ENCODE measurements at places on chromosomes 1 and 21.

DNA sequence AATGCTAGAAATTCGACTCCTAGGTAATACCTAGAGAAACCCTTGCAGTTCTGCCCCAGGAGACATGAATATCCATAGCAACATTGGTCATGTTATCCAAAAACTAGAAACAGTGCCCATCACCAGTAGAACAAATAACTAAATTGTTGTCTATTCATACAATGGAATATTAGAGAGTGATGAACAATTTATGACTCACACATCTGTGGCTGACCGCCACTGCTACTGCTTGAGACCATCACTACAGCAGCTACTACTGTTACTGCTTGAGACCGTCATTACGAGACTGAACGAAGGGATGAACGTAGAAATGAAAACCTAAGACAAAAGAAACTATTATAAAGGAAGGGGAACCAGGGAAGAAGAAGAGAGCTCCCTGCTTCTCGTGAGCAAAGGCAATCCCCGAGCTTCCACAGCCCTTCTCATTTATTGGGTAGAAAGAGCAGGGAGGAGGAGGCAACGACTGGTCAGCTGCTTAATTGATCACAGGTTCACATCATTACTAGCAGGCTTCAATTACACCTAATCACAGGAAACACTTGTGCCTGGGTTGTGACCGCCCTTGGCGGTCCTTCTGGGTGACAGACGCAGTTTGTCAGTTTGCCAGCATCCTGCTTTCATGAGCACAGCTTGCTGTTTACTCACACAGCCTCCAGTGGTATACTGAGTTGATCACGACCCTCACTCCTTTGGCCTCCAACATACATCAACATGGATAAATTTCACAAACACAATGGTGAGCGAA lies 14.1 kb upstream of the PADI4 start:
- no peak for DNase-seq

DNA sequence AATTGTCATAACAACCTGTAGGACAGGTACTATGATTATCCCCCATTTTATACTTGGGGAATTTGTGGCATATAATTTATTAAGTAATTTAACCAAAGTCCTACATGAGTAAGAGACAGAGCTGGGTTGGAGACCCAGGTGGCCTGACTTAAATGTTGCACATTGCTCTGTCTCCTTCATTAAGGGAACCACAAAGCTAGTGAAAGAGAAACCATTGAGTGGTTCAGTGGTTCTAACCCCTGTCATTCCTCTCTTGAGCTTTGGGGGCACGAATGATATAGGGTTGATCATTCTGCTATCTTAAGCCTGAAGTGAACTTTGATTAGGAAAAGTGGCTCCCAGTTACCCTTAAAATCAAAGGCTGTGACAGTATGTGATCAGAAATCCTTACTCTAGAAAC lies 5.3 kb upstream of the MAP3K7CL start:
- DNase-seq = no peak

- no peak for DNase-seq
Measured at GRCh38 chr1:163401211-163401610, 79.5 kb downstream of the NUF2 start.

DNA sequence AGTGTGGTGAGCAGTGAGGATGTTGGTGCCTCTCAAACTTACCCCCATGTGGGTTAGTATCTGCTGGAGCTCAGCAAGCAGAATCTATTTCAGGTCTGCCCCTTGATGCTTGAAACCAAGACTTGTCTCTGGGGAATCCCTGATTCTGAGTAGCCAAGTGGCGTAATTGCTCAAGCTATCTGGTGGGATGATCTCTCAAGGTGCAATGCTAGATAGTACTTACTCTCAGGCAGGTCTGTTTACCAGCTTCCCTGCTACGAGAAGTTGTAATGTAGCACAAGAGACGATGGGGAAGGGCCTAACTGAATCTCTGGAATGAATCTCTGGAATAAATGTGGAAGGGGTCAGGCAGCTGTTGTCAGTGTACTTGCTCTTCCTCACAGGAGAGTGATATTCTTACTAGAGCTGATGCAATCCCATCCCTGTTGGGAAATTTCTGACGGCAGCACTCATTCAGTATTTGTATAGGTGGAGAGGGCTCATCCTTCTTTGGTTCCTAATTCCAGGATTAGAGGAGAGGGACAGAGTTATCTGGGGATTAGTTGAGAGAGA lies 65.4 kb downstream of the MACF1 start:
- no peak for DNase-seq

DNA sequence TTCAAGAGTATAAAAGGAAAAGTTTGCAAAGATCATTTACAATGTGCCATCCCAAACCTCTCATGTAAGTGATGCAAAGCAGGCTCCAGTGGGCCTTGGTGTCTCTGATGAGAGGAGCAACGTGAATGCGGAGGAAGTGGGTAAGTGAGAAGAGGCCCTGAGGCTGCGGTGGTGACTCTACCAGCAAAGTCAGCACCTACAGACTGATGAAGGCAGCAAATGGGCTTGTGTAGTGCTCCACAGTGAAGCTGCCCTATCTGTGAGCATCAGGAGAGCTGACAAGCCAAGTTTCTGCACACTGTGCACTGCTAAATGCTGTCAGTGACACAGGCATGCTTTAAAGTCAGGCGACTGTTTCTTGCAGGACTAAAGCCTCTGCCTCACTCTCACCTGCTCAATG lies 15.6 kb upstream of the RAP1A start:
- DNase-seq = no peak

- DNase-seq = no peak
Measured at GRCh38 chr1:186865857-186866256, 37.1 kb downstream of the PLA2G4A start.

DNA sequence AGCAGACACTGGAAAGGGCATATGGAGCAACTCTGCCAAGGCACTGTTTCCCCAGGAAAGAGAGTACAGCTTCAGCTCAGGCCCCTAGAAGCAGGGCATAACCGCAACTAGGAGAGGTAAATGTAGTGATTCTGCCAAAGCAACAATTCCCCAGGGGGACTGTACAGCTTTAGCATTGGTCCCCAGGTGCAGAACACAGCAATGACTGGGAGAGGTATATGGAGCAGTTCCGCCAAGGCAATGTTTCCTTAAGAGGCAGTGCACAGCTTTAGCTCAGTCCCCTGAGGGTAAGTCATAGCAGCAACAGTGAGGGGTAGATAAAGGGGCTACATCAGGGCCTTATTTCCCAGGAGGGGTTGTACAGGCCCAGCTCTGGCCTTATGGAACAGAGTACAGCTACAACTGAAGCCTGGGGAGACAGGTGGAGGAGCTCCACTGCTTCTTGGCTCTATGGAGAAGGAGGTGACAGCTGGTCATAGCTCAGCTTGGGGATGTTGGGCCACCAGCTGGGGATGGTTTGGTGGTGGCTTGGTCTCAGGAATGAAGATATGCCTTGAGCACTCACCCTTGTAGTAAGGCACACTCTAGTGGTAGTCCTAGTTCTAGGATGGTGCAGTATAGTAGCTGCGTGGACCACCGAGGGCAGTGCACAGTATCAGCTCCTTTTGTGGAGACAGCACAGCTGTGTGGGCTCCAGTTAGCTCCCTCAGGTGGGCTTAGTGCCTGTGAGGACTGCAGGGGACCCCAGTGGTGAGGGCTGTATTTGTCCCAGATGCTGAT lies 582.7 kb downstream of the PTPRC start:
- DNase-seq = no peak

- no peak for DNase-seq
Measured at GRCh38 chr21:33817138-33817537, 98.5 kb downstream of the ATP5PO start.

GRCh38 chr1:236141447-236142252 lies 689 bp upstream of the GPR137B start:
- DNase-seq = no peak

DNA sequence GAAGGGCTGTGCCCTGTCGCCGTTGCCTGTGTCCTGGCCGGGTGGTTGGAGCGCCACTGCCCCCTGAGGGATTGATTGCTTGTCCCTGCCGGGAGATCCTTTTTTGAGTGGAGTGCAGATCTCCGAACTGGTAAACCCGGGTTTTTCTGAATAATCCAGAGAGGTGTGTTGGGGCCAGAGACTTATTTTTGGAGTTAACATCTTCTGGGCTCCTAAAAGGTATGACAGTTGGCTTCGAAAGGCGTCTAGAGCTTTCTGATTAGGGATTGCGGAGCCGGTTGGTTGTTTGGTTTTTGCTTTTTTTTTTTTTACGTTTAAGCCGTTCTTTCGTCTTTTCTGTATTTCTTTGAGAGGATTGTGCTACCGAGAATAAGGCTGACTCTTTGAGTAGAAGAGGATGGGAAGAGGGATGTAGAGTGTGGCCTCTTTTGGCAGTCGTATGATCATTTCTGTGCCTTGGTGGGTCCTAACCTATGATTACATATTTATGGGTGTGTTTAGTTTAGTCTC lies 756 bp downstream of the RLF start:
- DNase-seq = no peak

DNA sequence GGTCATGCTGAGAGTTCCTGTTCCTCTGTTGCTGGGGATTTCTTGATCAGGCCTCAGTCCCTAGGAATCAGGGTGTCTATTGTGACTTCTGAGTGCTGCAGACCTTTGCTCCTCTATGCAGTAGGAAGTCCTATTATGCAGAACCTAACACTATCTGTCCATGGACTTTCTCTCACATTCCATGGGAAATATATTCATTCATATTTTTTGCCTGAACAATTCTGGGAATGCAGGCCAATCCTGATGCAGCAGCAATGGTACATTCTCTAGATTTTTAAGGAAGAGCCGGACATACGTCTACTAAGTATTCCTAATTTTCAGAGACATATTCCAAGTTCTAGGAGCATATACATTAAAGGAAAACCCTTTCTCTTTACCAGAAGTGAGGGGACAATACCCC lies 61.1 kb upstream of the C1orf87 start:
- DNase-seq = no peak

GRCh38 chr1:33984906-33985565 lies 121.2 kb downstream of the HMGB4 start:
- no peak for DNase-seq

- no peak for DNase-seq
Measured at GRCh38 chr21:41627428-41627827, 119.5 kb upstream of the TMPRSS2 start.

DNA sequence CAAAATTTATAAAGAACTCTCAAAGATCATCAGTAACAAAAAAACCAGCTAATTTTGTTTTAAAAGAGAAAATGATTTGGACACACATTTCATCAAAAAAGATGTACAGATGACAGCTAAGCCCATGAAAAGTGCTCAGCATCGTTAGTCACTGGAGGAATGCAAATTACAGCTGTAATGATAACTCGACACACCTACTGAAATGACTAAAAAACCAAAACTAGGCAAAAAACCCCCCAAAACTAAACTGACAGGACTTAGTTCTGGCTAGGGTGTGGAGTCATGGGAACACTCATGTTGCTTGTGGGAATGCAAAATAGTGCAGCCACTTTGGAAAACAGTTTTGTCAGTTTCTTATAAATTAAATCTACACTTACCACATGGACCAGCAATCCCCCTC lies 59.5 kb downstream of the CNIH3 start:
- DNase-seq = no peak

GRCh38 chr1:19006000-19006399 lies 49.5 kb upstream of the IFFO2 start:
- no peak for DNase-seq

DNA sequence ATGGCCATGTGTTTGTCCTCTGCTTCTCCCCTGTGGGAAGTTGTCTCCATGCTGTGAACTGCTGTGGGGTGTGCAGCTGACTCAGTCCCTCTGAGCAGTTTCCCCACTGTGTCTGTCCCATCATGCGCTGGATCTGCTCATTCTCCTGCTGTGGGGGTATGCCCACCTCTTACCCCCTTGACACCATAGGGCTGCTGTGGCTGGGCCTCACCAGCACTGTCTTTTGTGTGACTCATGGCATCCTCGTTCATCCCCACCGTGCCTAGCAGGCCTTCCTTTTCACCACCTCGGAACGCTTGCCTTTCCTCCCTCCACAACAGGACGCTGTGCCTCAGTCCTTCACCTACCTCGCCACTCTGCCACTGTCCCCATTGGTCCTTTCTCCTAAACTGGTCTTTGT lies 27.3 kb downstream of the VANGL2 start:
- DNase-seq = no peak

GRCh38 chr1:59025201-59025600 lies 241.4 kb upstream of the JUN start:
- DNase-seq = no peak

- no peak for DNase-seq
Measured at GRCh38 chr1:40745176-40745575, 38.4 kb upstream of the KCNQ4 start.

- no peak for DNase-seq
Measured at GRCh38 chr1:226526801-226527595, 21.6 kb upstream of the STUM start.

DNA sequence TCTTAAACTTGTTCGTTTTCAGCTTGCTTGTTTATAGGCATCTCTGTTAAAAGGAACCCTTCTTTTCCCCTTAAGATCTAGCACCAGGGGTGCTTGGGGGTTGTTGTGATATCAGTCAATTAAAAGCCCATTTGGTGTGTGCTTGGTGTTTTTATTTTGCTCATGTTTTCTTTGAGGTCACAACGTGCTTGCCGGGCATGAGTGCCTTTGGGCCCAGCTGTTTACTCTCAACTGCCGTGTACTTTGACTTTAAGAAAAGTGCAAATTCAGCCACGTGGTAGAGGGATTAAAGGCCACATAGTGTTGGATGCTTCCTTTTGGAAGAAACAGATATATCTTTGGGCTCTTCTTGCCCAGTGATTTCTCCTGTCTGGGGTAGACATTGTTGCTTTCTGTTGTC lies 10.5 kb downstream of the ARID1A start:
- no peak for DNase-seq

DNA sequence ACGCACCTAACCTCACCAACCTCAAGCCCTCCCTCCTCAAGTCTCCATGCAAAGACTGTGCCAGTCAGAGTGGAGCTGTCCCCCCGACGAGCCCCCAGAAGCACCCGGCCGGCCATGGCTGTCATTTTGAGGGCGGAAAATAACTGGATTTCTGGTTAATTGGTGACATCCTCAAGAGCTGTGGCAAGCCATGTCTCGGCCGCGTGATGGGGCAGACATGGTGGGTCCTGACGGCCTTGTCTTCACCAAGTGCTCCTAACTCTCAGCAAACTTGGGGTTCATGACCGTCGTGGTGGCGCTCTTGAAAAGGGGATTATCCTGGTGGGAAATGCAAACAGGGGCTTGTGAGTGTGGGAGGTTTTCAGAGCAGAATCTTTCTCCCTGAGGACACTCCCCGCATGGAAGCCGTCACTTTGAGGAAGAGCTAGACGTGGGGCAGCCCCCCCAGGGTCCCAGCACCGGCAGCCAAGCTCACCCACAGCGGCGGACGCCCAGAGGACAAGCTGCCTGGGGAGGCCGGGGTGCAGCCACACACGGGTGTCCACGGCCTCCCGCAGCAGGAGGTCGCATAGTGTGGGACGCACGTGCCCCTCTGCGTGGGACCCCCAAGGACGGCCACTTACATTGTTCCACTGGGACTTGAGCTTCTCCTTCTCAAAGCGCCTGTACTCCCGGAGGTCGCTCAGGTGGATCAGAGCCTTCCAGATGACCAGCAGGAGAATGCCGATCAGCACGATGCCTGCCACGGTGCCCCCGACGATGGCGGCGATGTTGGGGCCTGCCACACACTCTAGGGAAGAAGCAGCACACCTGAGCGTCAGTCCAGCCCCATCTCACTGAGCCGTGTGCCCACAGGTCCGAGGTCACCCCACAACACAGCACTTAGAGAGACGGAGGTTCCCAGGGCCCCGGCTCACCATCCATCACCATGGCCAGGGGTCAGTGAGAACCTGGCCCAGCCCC lies 12.9 kb upstream of the PTTG1IP start:
- no peak for DNase-seq
